CD4-positive, alpha-beta T cell treated with Interleukin-17A for 1 hour (primary cell): ENCODE measurements at places on chromosomes 4 and X.

DNA sequence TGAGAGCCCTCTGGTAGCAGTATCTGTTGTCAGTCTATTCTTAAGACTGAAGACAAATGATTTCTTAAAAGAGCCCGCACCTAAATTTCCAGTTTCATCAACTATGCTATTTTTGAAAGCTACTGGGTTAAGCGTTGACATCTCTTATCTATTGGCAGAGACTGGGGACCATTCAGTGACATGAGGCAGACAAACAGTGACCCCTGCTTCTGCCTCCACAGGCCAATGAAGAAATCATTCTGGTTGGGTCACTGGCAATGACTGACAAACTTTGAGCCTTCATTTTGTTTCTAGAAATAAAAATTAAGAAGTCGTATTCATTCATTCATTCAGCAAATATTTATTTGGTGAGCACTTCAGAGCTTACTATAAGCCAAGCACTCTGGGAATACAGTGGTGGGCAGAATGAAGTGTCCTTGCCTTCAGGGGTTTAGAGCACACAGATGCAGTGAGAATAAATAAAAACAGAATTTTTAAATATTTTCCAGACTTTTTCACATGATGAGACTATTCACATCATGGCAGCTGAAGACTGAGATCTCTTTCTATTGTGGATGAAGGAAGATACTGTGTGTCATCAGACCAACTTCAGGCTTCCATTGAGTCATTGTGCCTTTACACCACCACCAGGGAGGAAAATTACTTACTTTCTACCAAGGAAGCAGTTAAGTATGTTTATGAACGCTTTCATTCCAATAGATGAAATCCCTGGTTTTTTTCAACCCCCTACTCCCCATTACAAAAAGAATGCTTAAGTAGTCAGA is 36.0 kb downstream of the SORBS2 start:
- DNase-seq: no peak

DNA sequence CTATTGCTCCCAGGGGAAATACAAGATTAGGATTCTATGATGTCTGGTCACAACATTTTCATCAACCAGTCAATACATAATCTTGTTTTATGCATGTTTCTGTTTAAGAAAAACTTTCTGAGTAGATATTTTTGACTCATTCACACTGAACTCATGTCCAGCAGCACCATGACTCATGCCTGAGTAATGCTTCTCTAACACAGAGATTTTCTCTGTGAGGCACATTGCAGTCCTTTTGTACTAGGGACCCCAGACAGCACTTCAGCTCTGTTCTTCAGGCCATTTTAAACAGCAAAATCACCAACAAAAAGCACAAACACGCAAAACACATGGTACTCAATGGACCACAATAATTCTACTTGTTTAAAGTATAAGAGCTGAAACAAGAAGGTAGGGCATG is 83.6 kb downstream of the MXRA5 start:
- no peak for DNase-seq

- DNase-seq: no peak
Observed at GRCh38 chr4:105198541-105198940, 51.9 kb downstream of the TET2 start.

- no peak for DNase-seq
Observed at GRCh38 chr4:183098019-183098722, 886 bp upstream of the WWC2 start.

DNA sequence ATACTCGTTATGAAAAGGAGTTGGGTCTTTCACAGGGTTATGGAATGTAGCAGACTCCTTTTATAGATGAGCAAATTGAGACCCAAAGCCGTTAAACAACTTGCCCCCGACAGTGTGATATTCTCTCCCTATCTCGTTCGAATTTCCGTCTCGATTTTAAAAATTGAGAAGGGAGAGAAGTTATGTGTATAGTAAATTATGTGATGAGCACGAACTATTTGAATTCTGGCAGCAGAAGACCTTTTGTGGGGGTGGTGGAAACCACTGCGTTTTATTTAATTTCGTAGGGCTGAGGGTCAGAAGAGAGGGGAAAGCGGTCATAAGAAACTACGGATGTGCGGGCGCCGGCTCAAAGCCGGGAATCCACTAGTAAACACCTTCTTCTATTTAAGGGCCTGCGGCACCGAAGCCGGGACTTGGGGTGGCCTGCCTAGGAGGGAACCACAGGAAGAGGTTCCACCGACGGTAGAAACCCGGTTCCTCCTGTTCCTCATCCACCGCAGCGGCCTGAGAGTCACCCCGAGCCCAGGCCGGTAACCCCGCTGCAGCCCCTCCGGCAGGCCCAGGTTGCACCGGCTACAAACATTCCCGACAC is 1.5 kb upstream of the DDX3X start:
- no peak for DNase-seq

- no peak for DNase-seq
Observed at GRCh38 chrX:1086444-1087409, 125.7 kb downstream of the CRLF2 start.

DNA sequence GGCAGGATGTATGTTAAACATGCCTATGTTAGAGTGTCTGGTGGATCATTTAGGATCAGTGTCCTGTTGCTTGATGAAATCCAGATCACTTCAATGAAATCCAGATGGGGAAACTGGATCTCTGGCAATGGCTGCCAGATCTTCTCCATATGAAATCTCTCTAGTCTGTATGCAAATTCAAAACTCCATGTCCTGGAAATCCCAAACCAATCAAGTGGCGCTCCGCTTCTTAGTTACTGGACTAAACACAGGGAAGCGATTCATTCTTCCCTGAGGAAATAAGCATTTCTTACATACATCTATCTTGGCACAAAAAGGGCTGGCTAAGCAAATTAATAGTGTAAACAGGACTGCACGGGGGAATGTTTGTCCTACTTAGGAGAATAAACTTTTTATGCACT is 94.9 kb downstream of the HDAC8 start:
- no peak for DNase-seq

- DNase-seq: no peak
Observed at GRCh38 chr4:79425586-79425985, 17.6 kb upstream of the GK2 start.

DNA sequence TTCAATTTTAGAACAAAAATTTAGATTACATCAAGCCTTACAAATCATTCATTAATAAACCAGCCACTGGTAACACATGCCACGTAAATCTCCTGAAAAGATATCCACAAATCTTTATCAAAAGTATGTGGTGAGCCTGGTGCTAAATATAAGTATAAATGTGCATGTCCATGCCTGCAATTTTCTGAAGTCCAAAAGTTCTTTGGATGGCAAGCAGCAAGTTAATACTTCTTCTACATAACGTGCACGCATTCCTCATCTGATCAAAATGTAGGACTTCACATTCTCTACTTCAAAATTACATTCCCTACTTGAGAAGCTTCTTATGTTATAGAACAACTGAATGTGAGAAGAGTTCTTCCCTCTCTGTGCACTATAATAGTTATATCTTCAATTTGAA is 49.8 kb downstream of the HHIP start:
- no peak for DNase-seq

- DNase-seq: no peak
Observed at GRCh38 chr4:1075225-1075624, 38.1 kb downstream of the RNF212 start.

- no peak for DNase-seq
Observed at GRCh38 chr4:19259920-19260319, 991.8 kb upstream of the SLIT2 start.

GRCh38 chrX:101408532-101408841 is 465 bp downstream of the HNRNPH2 start:
- no peak for DNase-seq

GRCh38 chr4:48329976-48330375 is 11.4 kb upstream of the SLAIN2 start:
- DNase-seq: no peak

- no peak for DNase-seq
Observed at GRCh38 chr4:176818531-176818930, 25.8 kb upstream of the VEGFC start.

- no peak for DNase-seq
Observed at GRCh38 chr4:155523358-155523757, 143.3 kb upstream of the GUCY1A1 start.

GRCh38 chr4:173433447-173433846 is 34.5 kb upstream of the SCRG1 start:
- DNase-seq: no peak

DNA sequence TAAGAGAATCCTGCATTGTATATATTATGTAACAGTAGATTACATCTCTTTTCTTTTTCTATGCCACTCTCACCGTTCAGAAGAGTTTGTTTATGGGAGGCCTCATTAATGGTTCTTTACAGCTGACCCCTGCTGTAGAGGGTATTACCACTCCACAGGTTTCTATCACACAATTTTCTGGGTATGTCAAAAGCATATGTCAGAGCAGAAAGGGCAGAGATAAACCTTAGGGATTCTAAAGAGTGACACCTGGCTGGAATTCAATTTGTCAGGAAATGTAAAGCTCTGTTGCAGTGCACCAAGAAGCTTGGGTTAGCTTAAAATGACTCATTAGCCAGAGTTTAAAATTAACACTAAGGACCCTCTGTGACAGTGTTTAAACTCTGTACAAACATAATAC is 658.7 kb downstream of the PCDH18 start:
- DNase-seq: no peak

DNA sequence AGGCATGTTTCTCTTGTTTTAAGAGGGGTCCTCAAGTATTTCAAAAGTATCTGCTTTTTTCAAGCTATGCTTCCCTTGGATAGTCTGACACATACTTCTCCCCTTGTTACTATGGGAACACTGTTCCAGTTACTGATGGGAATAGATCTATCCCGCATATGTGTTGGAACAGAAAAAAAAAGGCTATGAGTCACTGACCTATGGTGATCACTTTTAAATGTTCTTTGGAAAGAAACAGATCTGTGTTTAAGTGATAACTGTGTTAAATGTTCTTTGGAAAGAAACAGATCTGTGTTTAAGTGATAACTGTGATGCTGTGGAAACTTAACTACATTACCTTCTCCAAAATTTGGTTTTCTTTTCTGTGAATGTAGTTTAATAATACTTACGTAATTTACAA is 303.2 kb downstream of the TEX13C start:
- DNase-seq: no peak

- no peak for DNase-seq
Observed at GRCh38 chrX:151929126-151929525, 16.4 kb downstream of the MAGEA4 start.

DNA sequence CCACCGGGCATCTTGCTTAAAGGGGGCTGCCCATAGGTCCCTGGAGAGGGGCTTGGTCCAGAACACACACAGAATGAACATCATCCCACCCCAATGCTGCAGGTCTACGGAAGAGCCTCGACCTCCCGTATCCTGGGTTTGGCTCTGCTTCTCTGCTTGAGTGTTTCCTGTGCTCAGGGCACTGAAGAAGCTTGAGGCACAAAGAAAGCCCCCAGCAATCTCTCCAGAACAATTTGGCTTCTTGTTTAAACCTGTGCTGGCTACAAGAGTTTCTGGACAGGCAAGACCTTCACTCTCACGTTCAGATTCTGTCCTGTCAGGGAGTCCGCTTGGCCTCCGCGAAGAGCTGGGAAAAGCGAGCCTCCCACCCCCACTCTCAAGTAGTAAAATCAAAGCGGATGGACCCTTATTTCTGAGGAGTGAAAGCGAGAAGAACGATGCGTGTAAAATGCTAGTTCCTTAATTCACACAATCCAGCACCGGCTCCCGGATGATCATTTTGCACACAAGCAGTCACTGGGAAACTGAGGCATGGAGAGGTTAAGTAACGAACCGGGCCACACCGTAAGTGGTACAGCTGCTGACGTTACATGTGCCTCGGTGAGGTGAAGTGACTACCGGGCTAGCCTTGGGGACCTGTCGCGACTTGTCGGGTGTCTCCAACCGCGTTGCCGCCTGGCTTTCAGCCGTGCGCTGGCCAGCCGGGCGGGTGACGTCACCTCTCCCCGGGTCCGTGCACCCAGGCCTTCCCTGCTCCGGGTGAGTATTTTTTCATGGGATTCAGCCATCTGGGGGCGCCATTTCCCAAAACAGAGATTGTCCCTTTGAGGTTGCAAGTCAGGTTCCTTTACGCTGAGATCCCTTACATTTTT is 3.1 kb upstream of the SFRP2 start:
- DNase-seq: peak; percentile 13

GRCh38 chr4:126976850-126977632 is 655.7 kb upstream of the INTU start:
- no peak for DNase-seq

DNA sequence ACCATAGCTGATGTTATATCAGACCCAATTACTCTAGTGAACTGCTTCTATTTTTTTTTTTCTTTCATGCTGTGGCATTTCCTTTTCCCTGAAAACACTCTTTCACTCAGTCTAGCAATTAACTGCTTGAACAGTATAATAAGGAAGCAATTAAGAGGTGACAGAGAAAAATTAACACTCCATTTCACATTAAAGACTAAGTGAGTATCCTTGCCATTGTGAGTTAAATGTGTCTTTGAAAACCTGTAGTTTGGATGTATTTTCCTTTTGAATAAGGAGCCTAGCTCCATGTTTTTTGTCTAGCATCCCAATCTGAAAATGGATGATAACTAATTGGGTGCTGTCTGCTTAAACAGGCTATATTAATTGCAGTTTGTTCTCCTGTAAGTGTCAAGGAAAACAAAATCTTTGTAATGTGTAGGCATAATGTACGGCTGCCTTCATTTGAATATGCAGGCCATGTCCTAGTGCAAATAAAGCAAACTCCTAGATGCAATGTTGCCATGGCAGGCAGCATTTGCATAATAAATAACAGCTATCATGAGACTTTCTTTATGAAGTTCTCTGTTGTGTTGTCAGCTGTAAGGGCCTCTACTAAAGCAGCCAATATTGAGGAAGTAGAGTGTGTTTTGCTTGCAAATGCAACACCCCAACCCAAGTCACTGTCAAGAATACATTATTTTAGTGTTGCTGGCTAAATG is 416.7 kb downstream of the ZIC3 start:
- DNase-seq: no peak

DNA sequence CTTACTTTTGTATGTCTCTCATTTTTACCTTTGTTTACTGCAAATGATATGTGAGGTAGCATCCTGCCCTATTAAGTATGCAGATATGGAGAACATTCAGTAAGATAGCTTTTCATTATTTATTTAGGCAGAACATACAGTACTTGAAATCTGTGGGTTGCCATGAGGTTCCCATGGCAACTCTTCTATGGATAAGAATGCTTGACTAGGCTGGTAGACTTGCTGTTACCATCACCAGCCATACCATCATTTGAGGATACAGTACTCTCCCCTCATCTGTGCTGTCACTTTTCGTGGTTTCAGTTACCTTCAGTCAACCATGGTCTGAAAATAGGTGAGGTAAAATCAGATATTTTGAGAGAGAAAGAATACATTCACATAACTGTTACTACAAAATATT is 56.7 kb downstream of the NAF1 start:
- peak; percentile 1 for DNase-seq

GRCh38 chr4:16550531-16550930 is 324.3 kb upstream of the TAPT1 start:
- no peak for DNase-seq

DNA sequence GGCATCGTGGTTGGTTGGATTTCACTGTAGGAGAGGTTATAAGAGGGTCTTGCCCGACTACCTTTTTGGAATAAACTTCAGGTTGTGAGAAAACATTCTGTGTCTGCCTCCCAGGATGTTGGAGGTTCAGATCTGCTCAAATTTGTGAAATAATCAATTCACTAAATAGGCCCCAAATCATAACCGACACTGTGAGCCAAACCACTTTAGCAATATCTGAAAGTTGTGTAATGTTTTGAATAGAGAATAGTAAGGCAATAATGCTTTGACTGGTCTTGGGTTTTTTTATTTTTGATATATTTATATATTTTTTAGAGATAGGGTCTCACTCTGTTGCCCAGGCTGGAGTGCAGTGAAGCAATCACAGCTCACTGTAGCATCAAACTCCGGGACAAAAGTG is 131.2 kb downstream of the GLRA3 start:
- DNase-seq: no peak
